ENCODE measurements at places on chromosomes 7 and 10.

DNA sequence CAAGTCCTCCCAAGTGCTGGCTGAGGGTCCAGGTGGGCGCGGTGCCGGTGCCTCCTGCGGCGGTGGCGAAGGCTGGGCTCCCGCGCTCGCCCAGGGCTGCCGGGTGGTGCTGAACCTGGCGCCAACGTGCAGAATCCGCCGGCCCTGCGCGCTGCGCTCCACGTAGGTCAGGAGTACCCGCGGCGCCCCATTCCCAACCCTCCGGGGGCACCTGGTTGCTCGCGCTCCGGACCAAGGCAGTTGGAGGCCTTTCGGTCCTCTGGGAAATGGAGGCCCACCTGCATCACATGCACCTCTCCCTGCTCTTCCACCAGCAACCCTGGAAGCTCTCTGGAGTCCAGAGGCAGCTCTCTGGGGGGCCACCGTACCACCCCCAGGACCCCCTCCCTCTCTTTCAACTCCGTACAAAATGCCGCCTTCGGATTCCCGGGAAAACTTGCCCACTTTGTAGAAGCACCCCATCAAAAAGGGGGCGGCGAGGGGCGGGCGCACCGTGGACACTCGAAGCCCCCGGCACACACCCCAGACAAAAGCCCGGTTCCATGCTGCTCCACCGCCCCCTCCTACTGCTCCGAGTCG lies 745 bp downstream of the SLC16A9 start:
- ATAC-seq = peak; percentile 70

- ATAC-seq = no peak
These were observed 5.7 kb upstream of the MKRN1 start for GRCh38 chr7:140484951-140485499.

GRCh38 chr10:38038107-38038931 lies 27.8 kb downstream of the ZNF33A start:
- ATAC-seq = no peak

DNA sequence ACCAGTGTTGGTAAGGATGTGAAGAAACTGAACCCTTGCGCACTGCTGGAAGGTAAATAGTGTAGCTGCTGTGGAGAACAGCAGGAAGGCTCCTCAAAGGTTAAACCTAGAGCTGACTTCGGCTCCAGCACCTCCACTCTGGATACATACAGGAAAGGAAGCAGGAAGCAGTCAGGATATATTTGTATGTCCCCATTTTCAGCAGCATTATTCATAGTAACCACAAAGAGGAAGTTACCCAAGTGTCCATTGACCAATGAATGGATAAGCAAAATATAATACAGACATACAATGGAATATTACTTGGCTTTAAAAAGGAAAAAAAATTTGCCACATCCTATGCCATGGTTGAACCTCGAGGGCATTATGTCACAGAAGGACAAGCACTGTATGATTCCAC lies 15.0 kb downstream of the RET start:
- no peak for ATAC-seq

- ATAC-seq = peak; percentile 49
These were observed 66.4 kb downstream of the ST8SIA6 start for GRCh38 chr10:17387861-17388503.

DNA sequence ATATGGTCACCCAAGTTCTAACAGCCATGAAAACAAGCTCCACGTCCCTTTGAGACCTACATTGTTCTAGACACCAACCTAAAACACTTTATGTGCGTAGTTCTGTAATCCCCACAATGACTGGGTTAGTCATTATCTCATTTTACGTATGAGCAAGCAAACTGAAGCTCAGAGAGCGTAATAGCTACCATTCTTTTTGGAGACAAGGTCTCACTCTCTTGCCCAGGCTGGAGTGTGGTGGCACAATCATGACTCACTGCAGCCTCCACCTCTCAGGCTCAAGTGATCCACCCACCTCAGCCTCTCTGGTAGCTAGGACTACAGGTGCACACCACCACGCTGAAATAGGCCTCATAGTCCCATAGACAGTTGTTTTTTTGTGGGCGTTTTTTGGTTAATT lies 10.5 kb downstream of the DAGLB start:
- ATAC-seq = no peak

- ATAC-seq = no peak
These were observed 68.7 kb upstream of the PPP1R9A start for GRCh38 chr7:94838717-94839116.

- ATAC-seq = no peak
These were observed 113.2 kb downstream of the CDC14C start for GRCh38 chr7:49037346-49038210.

- ATAC-seq = no peak
These were observed 417.6 kb upstream of the C7orf33 start for GRCh38 chr7:148172920-148173319.

- ATAC-seq = no peak
These were observed 868.9 kb upstream of the AUTS2 start for GRCh38 chr7:68729371-68729770.

DNA sequence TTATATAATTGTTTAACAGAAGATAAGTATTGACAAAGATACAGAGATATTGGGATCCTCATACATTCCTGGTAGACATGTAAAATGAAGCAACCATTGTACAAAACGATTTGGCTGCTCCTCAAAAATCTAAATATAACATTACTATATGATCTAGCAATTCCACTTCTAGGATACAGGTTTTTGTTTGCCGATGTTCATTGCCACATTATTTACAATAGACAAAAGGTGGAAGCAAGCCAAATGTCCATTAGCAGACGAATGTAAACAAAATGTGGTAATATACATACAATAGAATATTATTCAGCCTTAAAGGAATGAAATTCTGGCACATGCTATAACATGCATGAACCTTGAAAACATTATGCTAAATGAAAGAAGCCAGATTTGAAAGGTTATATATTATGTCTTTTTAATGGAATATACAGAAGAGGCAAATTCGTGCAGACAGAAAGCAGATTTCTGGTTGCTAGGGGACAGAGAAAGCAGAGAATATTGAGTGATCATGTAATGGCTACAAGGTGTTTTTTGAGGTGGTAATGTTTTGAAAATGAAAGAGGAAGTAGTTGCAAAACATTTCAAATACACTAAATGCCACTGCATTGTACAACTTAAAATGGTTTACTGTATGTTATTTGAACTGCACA lies 44.9 kb downstream of the POLR1F start:
- no peak for ATAC-seq

- ATAC-seq = no peak
These were observed 24.6 kb upstream of the WNT2 start for GRCh38 chr7:117347480-117347879.

DNA sequence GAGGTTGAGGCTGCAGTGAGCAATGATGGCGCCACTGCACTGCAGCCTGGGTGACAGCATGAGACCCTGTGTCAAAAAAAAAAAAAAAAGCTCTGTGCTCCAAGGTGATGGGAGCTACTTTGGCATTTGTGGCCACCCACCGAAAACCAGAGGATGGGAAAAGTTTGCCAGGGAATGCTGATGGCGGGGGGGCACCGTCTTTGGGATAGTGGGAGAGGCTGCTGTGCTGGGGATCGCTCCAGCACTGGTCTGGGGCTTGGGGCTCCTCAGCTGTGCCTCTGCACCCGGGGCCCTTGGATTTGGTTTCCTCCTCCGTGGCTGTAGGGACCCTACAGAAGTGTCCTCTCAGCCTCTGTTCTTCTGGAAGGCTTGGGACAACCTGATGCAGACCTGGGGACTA lies 11.7 kb upstream of the RAMP3 start:
- no peak for ATAC-seq

DNA sequence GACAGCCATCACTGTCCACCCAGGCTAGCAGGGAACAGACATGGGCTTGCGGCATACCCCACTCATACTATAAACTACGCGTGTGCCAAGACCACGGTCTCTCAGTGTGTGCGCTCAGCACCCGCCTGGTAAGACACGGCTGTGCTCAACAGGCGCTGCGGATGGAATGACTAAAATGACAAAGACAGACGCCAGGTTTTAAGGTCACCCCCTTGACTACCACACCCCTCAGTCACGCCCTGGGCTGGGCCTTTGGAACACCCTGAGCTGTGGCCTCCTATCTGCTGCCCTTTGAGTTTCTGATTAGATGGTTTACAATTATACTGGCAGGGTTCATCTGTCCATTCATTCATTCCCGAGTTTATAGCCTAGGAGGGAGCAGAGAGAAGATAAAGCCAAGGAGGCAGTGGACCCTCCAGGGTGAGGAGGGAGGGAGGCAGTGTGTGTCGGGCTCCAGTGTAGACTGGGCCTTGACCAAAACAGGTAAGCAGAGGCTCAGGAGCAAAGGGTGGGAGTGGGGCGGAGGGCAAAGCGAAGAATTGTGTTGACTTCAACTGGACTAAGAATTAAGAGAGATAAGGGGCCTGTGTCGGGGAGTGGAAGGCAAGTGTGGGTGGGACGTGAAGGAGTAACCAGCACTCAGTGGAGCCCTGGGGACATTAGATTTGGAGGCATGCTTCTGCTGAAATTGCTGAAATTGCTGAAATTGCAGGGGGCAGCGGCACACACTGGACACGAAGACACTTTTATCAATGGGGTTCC lies 35.0 kb downstream of the TNS3 start:
- no peak for ATAC-seq

DNA sequence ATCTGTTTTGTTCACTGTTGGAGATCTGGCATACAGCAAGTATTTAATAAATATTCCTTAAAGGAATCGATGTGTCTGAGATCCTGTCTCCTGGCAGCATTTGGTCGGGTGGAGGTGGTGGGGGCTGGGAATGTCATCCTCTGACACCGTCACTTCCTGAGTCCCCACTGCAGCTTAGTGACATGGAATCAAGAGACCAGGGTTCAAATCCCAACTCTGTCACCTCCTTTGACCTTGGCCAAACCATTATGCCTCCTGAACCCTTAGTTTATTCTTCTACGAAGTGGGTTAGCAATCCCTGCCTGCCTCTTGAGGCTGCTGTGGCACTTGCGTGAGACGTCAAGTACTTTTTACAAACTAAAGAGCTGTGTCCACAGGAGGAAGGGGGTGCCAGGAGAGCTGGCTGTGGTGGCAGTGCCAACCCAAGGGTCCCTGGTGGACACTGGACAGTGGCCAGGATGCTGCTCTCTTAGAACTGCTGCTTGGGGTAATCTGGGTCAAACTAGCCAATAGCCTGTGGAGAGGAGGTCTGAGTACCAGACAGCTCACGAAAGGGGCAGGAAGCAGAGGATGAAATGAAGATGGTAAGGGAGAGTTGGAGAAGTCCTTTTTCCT lies 8.0 kb upstream of the ZMIZ1 start:
- no peak for ATAC-seq

- ATAC-seq = no peak
These were observed 1.3 kb upstream of the ECHDC3 start for GRCh38 chr10:11740907-11741306.

- peak; percentile 61 for ATAC-seq
These were observed 85.7 kb downstream of the MMRN2 start for GRCh38 chr10:86871563-86872183.

GRCh38 chr10:85444868-85445267 lies 921.7 kb downstream of the GRID1 start:
- ATAC-seq = no peak

DNA sequence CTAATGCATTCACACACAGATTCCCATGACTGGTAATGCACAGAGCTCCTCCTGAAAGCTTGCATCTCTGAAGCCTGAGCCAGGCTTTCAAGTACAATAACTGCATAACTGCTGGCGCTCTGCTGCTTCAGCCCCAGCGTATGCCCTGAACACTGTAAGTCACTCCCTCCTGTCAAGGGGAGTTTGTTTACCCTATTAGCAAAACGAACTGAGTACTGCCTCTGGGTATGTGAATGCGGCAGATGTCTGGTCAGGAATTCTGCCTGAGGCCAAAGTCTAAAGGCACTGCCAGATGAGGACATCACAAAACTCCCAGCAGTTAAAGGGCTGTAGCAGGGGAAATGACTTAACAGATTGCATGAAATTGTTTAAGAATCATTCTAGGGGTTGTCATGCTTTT lies 97.7 kb downstream of the NRCAM start:
- ATAC-seq = peak; percentile 67

DNA sequence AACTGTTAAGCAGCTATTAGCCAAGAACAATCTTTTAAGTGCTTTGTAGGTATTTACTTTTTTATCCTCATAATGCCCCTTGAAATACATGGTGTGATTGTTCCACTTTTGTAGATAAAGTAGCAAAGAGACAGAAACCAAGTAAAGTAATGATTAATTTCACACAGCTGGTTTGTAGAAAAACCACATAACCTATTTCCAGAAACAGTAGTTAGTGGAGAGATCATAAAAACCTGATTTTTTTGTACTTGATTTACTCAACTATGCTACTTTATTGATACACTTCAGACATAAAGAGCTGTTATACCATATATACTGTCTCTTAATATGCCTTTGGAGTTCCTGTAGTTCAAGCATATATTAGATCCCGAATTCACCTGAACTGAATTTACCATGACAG lies 118.4 kb downstream of the SEMA3A start:
- no peak for ATAC-seq

GRCh38 chr7:157432541-157432956 lies 95.7 kb downstream of the DNAJB6 start:
- peak; percentile 66 for ATAC-seq

DNA sequence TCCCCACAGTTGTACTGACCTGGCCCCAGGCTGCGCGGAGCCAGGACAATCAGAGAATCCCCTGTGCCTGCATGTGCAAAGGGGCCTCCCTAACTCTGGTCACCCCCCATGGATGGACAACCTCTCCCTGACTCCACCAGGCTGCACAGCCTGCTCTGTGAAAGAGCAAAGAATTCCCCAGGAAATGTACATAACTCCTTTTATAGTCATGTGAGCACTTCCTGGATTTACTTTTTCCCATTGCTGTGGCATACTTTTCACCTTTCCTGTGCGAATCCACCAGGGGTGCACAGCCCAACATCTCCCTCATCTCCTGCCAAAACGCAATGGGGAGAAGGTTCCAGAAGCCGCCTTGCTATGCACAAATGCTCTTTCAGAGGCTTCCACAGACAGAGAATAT lies 27.9 kb downstream of the FGFR2 start:
- no peak for ATAC-seq

- no peak for ATAC-seq
These were observed 42.8 kb upstream of the SLC13A1 start for GRCh38 chr7:123242467-123243092.

- peak; percentile 70 for ATAC-seq
These were observed at the start of gene IL6 for GRCh38 chr7:22726907-22727713. TSS of gene IL6 (plus strand) at chr7:22727200. CDS start at chr7:22727263, 63 bp downstream.

GRCh38 chr7:7181519-7182155 lies 707 bp upstream of the C1GALT1 start:
- peak; percentile 33 for ATAC-seq

GRCh38 chr7:333393-333764 lies 43.4 kb downstream of the FOXL3 start:
- ATAC-seq = no peak

- no peak for ATAC-seq
These were observed 219.7 kb downstream of the EBF3 start for GRCh38 chr10:129744134-129745111.

Data from SK-N-SH treated with all-trans-retinoic acid at 6 μM for 48 hours (cell line).